ENCODE measurements at places on chromosomes 11 and 22.

DNA sequence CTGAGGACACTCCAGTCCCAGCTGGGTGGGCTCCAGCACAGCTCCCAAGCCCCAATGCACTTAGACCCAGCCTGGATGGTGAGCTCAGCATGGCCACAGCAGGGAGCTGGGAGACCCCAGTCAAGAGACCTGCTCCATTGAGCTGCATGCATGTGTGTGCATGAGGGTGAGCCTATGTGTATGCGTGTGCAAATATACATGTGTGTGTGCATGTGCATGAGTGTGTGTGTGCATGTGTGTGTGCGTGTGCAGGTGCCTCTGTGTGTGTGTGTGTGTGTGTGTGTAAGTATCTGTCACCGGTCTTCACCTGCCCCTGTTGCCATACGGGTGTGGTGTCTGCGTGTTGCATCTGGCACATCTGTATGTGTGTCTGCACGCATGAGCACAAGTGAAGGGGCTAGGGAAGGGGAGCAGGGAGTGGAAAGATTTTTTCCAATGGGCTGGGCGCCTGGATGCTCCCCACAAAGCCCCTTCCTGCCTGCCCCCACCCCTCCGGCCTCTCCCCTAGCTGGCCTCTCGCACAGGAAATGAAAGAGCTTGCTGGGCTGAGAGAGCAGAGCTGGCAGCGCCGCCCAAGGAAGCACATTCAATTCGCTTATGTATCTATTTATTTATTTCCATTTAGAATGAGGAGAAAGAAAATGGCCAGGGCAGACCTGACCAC is 4.1 kb downstream of the TSPAN32 start:
- no peak for DNase-seq

DNA sequence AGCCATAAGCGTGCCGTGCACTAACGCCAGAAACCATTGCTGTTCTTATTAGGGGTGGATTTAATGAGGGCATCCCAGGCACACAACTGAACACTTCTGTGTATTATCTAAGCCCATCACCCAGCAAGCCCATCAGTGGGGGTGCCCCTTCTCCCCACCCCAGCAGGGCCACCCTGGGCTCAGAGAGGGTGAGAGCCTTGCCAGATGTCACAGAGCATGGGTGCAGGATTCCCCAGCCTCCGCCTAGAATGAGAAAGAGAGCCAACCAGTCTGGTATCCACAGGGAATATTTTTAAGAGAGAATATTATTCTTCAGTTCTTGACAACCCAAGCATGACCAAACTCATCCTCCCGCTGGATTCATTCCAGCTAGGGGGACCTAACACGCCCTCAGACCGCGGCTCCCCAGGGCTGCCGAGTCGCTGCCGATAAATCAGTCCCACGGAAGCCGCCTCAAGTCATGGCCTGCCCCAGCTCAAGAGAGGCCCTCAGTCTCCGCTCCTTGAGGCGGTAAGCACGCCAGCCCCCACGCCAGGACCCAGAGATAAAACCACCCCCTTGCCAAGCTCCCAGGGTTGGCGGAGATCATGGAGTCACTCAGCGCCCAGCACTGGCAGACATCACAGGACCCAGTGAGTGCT is 47.2 kb downstream of the MN1 start:
- no peak for DNase-seq

DNA sequence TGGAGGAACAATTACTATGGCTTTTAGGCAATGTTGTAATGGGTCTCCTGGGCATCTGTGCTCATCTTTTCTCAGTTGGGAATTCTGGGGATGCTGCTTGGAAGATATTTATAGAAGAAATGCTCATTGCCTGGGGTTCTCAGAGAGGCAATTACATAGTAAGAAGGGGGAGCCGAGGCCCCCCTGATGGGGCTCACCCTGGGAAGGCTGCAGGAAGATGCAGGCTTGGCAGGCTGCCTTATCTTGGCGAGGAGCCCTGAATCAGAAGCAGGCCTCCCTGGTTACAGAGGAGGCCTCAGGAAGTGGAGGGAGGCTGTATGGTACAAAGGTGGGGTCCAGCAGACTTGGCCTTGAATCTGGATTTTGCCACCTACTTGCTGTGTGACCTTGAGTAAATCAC is 60.6 kb upstream of the CRYBB3 start:
- no peak for DNase-seq

DNA sequence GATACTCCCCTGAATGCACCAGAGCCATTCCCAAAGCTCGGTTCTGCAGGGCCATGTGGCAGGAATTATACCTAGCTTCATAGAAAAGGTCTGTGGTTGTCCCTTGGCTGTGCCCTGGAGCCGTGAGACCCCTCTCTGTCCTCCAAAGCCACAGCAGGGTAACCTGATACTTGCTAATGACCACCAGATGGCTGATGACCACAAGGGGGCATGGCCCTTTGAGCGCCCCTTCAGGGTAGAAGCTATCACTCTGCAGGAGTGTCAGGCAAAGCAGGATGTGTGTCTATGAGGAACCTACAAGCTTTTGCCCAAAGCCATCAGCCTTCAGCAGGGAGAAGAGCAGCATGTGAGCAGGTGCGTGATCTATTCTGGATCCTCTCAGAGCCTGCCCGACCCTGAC is 95.3 kb downstream of the NTM start:
- DNase-seq, result no peak

DNA sequence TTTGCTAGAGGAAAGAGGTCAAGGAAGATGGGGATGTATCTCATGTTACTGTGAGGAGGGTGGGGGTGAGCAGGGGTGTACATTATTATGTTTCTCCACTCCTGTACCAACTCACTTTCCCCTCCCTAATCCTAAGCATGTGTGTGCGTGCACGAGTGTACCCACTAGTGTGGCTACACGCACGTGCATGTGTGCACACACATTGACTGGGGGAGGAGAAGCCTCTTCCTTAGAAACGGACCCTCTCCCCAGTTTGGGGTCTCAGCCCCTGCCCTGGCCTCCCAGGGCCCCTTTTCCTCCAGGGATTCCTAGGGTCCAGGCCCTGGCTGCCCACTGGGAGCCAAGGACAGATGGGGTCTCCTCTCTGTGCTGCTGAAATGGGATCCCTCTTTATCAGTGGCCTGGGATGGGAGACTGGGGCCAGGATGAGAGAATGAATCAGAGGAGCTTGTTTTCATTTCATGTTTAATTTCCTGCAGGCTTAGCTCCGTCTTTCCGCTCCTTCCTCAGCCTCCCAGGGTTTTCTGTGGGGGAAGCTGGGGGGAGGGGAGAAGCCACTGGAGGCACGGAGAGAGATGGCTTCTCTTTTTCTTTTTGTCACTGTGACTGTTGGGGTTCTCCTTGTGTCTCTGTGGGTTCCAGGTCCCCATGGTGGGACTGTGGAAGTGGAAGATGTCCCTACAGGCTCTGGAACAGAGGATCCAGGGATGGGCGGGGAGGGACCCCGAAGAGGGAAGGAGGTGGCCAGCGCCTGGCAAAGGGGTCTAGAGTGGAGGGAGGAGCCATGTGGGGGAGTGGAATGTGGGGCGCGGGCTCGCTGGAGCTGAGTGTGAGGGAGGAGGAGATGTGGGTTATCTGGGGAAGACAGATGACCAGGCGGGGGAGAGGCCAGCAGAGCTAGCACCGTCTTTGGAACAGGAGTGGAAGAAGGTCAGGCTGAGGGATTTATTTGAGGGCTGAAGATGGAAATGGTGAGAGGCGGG is 40.3 kb downstream of the ALX4 start:
- no peak for DNase-seq

DNA sequence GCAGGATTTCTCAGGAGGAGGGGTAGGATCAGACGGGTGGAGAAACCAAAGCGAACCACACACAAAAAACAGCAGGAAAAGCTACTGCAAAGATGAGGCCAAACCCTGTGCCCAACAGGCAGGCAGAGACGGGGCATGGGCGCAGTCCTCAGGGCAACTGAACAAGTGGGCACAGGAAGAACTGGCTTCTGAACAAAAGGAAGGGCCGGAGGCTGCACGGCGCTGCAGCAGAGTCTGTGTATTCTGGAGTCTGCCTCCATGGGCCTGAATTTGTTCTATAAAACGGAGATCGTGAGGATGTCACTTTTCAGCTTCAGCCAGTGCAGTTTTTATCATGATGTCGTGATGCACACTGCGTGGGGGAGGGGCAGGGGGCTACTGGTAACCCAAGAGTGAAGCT is 1026.0 kb downstream of the TBC1D22A start:
- no peak for DNase-seq

Data from stimulated activated CD8-positive, alpha-beta memory T cell treated with anti-CD3 and anti-CD28 coated beads, Interleukin-15, amount 100 ng/mL, for 4 hours (primary cell).